ENCODE measurements at places on chromosomes 6 and 20.

DNA sequence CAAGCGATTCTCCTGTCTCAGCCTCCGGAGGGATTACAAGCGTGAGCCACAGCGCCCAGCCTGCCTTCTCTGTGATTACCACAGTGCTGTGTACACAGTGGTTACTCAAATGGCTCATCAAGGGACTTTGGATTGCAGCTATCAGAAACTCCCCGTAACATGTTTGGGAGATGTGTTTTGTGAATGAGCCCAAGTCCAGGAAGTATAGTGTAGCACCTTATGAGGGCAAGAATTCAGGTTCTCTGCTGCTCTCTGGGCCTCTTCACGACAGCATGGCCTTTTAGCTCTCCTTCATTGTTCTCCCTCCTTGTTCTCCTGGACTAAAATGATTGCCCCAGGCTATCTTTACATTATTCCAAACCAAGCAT lies 34.1 kb upstream of the RPL7L1 start:
- no peak for DNase-seq

GRCh38 chr6:2990932-2991506 lies 8.7 kb upstream of the NQO2 start:
- DNase-seq = peak; percentile 41

DNA sequence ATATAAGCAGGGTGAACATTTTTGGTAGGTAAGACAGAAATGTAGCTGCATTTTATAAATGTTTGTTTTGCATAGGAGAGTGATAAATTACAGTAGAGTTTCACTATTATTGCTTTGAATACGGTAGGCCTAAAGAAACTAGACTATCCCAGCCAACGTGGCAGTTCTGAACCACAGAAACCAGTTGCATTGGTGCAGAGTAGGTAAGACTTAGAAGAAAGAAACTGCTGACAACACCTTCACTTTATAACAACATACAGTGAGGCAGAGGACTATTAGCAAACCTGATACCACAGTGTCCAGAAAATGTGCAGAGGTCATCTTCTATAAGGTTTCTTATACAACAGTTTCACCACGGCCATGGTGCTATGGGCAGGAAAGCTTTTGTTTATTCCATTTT lies 566.1 kb downstream of the KIF16B start:
- DNase-seq = no peak

GRCh38 chr6:12245763-12246718 lies 44.1 kb upstream of the EDN1 start:
- peak; percentile 5 for DNase-seq

DNA sequence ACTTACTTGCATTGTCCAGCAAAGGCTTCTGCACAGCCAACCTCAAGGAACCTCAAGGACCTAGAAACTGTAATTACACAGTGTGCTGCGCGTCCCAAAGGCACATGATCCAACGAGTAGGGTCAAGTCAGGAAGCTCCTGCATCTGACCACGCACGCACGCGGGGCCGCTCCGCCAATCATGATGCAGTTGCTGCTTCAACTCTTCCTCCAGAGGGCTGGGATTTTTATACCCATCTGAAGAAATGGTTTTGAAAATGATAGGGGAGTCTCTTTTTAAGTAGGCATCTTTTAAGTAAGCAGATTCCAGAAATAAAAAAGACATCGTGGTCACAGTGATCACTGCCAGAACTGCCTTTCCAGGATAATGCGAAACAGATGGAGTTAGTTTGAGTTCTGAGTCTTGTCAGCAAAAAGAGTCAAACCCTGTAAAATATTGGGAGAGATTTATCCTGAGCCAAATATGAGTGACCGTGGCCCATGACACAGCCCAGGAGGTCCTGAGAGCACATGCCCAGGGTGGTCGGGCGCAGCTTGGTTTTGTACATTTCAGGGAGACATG lies 34.0 kb downstream of the KIF25 start:
- no peak for DNase-seq

DNA sequence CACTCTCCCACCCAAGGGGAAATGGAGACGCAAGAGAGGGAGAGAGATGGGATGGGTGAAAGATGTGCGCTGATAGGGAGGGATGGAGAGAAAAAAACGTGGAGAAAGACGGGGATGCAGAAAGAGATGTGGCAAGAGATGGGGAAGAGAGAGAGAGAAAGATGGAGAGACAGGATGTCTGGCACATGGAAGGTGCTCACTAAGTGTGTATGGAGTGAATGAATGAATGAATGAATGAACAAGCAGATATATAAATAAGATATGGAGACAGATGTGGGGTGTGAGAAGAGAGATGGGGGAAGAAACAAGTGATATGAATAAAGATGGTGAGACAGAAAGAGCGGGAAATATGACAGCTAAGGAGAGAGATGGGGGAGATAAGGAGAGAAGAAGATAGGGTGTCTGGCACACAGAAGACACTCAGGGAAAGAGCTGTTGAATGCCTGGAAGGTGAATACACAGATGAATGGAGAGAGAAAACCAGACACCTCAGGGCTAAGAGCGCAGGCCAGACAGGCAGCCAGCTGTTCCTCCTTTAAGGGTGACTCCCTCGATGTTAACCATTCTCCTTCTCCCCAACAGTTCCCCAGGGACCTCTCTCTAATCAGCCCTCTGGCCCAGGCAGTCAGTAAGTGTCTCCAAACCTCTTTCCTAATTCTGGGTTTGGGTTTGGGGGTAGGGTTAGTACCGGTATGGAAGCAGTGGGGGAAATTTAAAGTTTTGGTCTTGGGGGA lies 754 bp downstream of the TNF start:
- DNase-seq = no peak

- DNase-seq = peak; percentile 45
Observed at GRCh38 chr6:138577151-138577915, 78.0 kb upstream of the NHSL1 start.

- peak; percentile 72 for DNase-seq
Observed at GRCh38 chr20:19944772-19945459, 72.2 kb upstream of the NAA20 start.

DNA sequence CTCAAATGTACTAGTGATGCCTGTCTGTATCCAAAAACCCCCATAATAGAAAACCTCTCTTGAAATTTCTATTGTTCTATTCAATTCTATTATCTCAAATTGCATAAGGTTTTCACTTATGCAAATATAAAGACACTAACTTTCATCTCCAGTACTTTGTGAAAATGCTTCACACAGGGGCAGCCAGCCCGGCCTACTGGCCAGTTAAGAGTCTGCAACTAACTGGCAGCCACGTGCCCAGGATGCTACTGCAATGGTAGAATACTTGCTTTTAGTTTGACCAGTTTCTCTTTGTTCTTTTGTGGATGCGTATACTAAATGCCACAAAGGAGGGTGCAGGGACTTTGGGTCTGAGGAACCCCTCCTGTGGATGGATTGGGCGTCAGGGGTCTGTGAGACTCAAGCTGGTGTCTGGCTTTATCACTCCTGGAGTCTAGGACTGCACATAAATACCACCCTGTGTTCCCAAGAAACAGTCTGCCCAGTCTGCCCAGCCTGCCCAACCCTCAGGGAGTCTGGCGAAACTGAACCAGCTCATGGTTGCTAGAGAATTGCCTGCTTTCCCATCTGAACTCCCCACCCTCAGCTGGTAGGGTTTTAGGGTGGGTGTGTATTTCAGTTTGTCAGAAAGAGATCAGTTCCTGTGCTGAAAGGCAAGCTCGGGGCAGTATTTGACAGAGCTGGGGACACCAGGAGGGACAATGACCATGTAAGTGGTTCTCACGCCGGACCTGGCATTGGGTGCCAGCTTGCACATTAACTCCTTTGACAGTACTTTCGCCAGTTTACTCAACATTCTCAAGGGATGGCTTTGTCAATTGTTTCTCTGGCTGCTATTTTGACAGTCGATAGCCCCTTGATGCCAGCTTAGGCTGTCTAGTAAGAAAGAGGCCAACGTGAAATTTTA lies 558.2 kb upstream of the JAG1 start:
- no peak for DNase-seq

- no peak for DNase-seq
Observed at GRCh38 chr6:29831776-29832175, 4.2 kb downstream of the HLA-G start.

Measured in mesenchymal stem cell (in vitro differentiated cells and primary cell).